GM19239 (cell line): ENCODE measurements at places on chromosomes 3 and 15.

- no peak for DNase-seq
Measured at GRCh38 chr3:187734841-187735240, 10.4 kb downstream of the BCL6 start.

- DNase-seq: no peak
Measured at GRCh38 chr15:84773716-84774115, 25.3 kb downstream of the ZNF592 start.

GRCh38 chr15:20272422-20273184 lies 269.0 kb downstream of the GOLGA6L6 start:
- no peak for DNase-seq

DNA sequence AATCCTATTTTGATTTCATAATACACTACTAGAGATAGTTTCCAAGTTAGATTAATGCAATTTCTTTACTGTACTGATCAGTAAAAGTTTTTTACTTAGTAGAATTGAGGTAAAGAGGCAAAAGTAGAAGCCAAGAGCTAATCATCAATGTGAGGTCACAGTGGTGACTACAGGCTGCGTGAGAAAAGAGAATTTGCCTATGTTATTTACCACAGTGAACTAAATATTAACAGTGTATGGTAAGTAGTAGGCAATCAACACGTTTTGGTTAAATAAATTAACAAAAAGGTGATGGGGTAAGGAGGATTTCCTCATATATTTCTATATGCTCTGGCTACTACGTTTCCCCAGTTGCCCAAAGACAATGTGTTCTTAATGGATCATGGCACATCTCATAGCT lies 202.2 kb upstream of the CMC1 start:
- DNase-seq: no peak

DNA sequence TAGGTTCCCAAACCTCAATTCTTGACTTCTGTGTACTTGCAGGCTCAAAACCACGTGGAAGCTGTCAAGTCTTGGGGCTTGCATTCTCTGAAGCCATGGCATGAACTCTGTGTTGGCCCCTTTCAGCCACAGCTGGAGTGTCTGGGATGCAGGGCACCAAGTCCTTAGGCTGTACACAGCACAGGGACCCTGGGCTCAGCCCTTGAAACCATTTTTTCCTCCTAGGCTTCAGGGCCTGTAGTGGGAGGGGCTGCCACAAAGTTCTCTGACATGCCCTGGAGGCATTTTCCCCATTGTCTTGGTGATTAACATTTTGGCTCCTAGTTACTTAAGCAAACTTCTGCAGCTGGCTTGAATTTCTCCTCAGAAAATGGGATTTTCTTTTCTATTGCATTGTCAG lies 135.4 kb downstream of the ATG7 start:
- no peak for DNase-seq
